ENCODE measurements at places on chromosomes 7 and 10.

- no peak for DNase-seq
Observed at GRCh38 chr10:67780759-67781538, 57.0 kb downstream of the DNAJC12 start.

GRCh38 chr10:91006001-91006751 lies 85.3 kb upstream of the ANKRD1 start:
- DNase-seq: peak; percentile 53

DNA sequence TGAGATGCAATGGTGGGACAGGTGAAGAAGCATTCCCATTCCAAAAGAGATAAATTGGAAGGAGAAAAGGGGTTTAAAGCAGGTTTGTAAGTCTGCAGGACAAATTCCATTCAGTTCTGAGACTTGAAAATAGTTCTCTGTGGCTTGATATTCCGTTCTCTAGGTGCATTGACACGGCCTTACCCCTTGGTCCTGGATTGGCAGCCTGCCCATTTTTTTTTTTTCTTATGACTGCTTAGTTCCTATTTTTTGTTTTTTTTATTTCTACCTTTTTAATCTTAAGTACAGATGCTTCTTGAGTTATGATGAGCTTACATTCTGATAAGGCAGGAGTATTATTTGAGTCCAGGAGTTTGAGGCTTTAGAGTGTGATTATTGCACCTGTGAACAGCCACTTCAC lies 70.6 kb downstream of the MLLT10 start:
- no peak for DNase-seq

DNA sequence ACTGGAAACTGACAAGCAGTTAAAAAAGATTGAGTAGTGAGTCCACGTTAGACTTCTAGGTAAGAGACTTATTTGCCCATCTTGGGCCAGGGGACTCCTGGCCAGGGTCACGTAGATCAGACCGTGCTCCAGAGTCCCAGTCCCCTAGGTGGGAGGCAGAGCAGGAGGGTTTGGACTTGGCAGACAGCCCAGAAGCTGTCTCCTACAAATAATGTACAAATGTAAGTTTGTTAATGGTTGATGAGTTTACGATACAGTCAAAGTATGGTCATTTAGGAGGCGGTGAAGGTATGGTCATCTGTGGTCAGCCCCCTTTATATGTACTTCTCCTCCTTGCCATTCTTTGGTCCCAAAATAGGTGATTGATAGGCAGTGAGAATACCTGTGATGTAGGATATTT lies 28.2 kb downstream of the INPP5F start:
- no peak for DNase-seq

DNA sequence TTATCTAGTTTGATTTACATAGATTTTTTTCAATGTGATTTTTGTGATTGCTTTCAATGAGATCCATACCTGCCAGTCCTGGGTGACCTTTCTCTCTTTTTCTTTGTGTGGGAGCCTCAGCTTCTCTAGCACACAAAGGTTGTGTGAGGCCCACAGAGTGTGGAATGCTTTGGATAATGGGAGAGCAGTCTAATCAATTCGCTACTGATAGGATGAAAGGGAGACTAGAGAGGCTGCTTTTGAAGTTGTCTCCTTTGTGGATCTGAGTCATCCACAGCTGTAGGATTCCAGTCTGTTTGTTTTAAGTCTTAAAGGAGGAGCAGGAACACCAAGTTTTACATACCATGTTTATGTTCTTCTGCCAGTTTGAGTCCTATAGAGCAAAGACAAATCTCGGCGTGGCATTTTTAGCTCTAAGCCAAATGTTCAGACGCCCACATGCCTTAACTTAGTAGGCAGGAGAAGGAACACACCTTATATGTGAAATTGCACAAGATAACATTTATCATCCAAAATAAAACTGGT lies 330.0 kb downstream of the ARL4A start:
- no peak for DNase-seq

DNA sequence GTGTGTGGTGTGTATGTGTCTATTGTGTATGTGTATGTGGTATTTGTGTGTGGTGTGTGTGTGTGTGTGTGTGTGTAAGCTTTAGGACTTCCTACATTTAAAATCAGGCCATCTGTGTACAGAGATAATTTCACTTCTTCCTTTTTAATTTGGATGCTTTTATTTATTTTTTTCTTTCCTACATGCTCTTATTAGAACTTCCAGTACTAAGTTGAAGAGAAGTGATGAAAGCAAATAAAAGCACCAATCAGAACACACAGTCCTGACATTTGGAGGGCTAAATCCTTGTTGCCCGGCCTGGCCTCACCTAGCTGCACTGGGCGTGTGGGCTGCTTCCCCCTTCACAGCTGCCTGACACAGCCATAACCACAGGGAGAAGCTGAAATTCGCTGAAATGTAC lies 3.8 kb upstream of the MRC1 start:
- DNase-seq: no peak

DNA sequence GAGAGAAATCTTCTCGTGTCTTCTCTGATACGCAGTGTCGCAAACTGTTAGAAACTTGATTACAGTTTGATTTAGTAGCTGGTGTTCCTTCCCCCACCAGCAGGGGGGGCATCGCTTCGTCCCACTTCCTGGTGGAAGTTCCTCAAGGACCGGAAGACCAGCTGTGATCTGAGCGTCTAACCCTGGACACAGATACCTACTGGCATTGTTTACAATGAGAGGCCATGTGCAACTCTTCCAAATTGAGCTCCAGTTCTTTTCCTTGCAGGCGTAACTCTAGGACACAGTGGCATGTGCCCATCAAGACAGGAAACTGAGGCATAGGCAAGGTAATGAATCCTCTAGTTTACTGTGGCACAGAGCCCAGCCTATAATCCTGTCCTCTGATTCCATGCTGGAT lies 219.0 kb downstream of the CCDC3 start:
- DNase-seq: no peak

GRCh38 chr10:102752266-102752930 lies 8.7 kb downstream of the WBP1L start:
- no peak for DNase-seq

DNA sequence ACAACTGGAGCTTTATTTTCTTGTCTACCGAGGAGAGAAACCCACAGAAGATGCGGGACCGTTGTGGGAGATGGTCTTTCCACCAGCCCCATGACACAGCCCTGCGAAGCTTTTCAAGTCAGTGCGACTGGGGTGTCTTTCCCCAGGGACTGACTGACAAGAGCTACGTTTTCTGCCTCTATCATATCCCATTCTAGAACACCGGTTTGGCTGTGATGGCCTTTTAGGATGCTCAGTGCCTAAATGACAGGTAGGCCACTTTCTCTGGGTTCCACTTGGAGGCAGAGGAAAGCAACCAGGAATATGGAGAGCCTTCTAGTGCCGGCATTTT lies 16.9 kb downstream of the SLC13A4 start:
- no peak for DNase-seq

- no peak for DNase-seq
Observed at GRCh38 chr10:79069325-79070080, 737 bp downstream of the ZMIZ1 start.

- DNase-seq: no peak
Observed at GRCh38 chr10:100912013-100912604, 654 bp upstream of the SLF2 start.

- no peak for DNase-seq
Observed at GRCh38 chr7:133839121-133839520, 288.0 kb upstream of the LRGUK start.

- DNase-seq: no peak
Observed at GRCh38 chr10:124464028-124464965, 2.7 kb downstream of the LHPP start.

GRCh38 chr7:55104123-55104522 lies 85.3 kb downstream of the EGFR start:
- no peak for DNase-seq

DNA sequence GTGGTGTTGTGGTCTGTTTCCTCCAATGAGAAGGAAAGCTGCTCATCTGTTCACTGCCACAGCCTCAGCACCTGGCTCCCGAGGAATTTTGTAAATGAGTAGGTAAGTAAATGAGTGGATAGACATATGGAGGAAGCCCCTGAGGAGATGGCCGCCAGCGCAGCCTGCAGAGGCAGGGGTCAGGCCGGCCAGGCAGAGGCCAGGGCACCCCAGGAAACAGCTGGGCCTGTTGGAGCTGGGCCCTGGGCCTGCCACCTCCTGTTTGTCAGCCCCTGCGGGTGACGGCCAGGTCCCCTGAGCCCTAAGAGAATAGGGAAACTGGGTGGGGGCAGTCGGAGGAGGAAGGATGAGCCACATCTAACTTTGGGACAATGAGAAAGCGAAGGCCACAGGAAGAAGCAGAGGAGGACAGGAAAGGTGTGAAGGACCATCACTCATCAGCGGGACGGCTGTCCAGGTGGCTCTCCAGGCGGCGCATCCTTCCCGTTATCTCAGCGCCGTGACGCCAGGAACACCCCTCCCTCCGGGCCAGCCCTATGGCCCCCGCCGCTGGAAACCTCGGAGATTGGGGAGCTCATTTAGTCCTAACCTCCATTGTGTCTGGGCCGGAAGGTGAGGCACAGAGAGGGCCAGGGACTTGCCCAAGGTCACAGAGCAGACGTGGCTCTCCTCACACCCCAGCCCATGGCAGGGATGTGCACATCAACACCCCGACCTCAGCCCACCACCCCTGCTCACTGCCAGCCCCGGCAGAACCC lies 142.3 kb upstream of the UNC5B start:
- DNase-seq: no peak

- DNase-seq: no peak
Observed at GRCh38 chr7:124515106-124515830, 250.3 kb downstream of the GPR37 start.

DNA sequence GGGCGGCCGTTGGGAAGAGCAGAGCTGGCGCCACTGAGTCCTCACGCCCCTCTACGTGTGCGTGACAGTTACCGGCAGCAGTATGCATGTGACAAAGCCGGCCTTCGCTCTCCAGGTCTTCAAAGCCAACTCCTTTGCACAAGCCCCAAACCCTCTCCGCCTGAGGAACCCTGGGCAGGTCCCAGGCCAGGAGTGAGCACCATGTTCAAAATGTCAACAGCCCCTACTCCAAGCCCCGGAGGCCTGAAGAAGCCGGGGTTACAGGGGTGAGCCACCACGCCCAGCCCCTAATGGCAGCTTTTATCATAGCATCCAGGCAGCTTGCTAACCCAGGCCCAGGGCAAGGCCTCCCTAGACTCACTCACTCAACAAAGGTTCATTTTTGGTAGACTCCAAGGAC lies 70.8 kb downstream of the OAT start:
- no peak for DNase-seq

DNA sequence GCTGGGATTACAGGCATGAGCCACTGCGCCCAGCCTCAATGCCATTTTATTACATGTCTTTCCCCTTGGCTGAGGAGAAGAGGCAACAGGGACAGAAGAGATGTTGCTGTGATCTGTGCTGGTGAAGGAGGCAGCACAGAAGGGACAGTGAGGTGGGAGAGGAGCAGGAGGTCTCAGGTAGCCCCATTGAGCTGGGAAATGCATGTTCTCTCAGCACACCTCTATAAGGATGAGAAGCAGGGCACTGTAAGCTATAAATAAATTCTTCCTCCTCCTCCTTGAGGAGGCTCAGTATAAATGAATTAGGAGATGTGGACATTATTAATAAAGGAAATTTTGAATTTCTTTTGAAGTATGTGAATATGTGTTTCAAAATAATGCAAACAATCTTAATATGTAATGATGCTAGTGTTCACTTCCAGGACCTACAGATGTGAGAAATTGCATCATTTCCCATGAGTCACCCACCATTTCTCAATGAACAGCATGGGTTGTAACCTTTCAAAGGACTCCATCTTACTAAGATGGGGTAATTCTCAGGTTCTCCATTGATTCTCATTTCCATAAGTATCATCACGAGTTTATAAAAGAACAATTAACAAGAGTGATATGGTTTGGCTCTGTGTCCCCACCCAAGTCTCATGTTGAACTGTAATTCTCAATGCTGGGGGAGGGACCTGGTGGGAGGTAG lies 88.9 kb upstream of the ODAD2 start:
- no peak for DNase-seq

DNA sequence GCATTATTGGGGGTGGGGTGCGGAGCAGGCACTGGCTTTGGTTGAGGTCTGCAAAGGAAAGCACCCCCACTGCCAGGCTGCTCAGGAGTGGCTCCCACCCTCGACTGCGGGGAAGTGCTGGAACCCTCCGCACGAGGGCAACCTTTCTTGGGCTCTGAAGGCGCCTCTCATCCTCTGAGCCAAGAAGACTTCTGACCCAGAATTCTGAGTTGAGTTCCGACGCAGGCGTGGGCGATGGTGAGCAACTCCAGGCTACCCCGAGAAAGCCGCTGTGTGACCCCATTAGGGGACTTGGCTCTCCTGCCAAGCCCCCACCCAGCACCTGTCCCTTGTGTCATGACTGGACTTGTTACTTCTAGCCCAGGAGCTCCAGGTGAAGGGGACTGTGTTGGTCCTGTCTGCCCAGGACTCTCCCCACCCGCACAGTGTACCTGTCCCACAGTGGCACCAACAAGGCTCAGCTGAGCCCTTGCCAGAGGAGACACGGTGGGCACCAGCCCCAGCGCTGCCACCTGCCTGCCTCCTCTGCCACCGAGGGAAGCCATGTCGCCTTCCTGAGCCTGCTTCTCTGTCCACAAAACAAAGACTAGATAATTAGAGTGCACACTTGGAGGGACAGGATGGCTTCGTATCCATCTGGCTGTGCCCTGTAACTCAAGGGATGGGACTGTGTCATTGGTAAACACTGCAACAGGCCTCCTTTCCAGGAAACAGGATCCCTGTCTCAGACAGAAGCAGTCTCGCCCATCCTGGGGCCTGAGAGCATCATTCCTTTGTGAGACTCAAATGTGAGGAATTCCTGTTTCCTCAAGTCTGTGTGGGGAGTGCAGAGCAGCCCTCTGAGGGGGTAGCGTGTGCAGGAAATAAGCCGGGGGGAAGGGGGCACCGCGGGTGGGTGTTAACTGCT lies 128.8 kb downstream of the LHPP start:
- no peak for DNase-seq

- DNase-seq: no peak
Observed at GRCh38 chr10:24000271-24000813, 208.6 kb upstream of the KIAA1217 start.

DNA sequence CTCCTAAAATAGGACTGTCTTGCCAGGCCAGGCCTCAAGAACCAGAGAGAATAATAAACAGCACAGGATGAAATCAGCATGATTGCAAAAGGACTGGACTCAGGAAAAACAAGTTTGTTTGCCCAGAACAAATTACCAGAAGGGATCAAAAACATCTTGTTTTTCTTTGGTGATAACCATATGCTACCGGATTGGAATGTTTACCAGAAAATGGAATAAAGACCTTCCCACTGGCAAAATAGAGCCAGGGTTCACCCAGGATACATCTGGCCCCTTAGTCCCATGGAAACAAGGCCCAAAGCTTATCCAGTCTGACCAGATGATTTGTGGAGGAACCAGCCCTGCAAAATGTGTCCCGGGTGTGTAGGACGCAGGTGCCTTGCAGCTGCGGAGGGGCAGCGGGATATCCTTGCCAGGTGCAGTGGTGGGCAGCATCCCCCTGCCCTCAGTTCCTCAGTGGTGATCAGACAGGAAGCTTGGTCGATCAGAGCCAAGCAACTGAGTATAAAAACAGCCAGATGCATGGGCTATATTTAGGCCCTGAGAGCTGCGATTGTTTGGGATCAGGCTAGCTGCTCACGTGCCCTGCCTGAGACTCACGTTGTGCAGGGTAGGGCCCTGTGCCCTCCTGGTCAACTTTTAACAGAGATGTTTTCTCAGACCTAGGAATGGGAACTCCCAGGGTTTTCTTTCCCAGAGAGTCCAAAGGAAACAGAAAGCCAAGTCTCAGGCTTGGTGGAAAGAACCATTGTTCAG lies 4.6 kb upstream of the ZNF22 start:
- peak; percentile 72 for DNase-seq

Data from DMS 273 treated with DMSO at 0.1 percent for 48 hours (cell line).